Fibroblast of lung (primary cell): ENCODE measurements at places on chromosomes 4 and X. TPM values are rescaled to one million over a fixed set of nuclear protein-coding genes. Genes with fewer than 3 reads are reported as not detected.

The CHRDL1 gene
- 4.5 and 9.0 TPM in 2 replicates for total RNA-seq

The GAGE12F gene
- total RNA-seq: not detected in 2 replicates

The EPHA5 gene
- under 0.01 and 0.51 TPM in 2 replicates for total RNA-seq

The SPP1 gene
- total RNA-seq: 0.17 and 0.26 TPM in 2 replicates

The SLIT2 gene
- 12.6 and 21.1 TPM in 2 replicates for total RNA-seq

The RIPPLY1 gene
- not detected in 2 replicates for total RNA-seq

The ZNF157 gene
- total RNA-seq: 0.17 and 0.26 TPM in 2 replicates

The HPSE gene
- total RNA-seq: 0.17 and 0.26 TPM in 2 replicates

The MAP7D3 gene
- 19.0 and 20.5 TPM in 2 replicates for total RNA-seq

The MFAP3L gene
- total RNA-seq: 0.50 and 0.77 TPM in 2 replicates

The SERTM2 gene
- total RNA-seq: under 0.01 TPM in 2 replicates

The TMEM271 gene
- total RNA-seq: not detected in 2 replicates

The WDFY3 gene
- 64.5 and 88.8 TPM in 2 replicates for total RNA-seq

The IL2 gene
- not detected in 2 replicates for total RNA-seq

The MAGEA4 gene
- not detected in 2 replicates for total RNA-seq

The APLN gene
- 0.17 and 3.6 TPM in 2 replicates for total RNA-seq

The MAP9 gene
- total RNA-seq: 10.3 and 12.6 TPM in 2 replicates

The SSX2 gene
- total RNA-seq: not detected in 2 replicates

The SYTL5 gene
- under 0.01 and 1.5 TPM in 2 replicates for total RNA-seq

The TCEAL7 gene
- total RNA-seq: 32.5 and 52.6 TPM in 2 replicates

The FIP1L1 gene
- 75.8 and 98.3 TPM in 2 replicates for total RNA-seq
